Bone marrow (tissue), 2 donors: ENCODE measurements at places on chromosomes 12 and 14.
A peak's percentile ranks its signal among the peaks of the same experiment; 100 is the strongest.

GRCh38 chr14:102751088-102751487 is 26.2 kb upstream of the TRAF3 start:
- DNase-seq: no peak

DNA sequence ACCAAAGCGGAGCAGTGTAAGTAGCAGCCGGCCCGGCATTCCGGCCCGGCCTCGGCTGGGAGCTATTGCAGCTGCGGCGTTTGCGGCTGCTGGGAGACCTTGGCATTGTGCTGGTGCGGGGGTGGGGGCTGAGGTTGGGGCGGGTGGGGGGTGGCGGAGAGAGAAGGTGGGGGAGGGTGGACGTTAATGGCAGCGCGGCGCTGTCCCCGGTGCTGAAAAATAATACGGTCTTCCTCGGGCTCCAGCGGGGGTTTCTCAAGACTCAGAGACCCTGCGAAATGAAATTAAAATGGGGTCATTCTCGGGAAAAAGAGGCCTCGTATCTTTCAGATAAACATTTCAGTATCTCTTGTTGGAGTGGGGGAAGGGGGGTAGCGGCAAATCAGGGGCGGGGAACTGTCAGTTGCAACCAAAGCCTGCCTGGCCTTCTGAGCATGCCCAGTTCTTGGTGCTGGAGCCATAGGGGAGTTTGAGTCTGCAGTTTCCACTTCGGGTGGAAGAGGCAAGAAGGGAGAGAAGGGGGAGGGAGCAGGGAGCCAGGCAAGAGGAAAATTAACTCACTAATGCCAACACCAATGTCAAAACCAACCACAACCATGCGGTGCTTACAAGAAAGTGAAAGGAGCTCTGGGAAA is 414 bp downstream of the UNC79 start:
- no peak for DNase-seq

GRCh38 chr14:51847489-51847796 is 13.0 kb upstream of the GNG2 start:
- DNase-seq: no peak

- DNase-seq: no peak
These were observed 597 bp upstream of the GLTP start for GRCh38 chr12:109880938-109881337.

DNA sequence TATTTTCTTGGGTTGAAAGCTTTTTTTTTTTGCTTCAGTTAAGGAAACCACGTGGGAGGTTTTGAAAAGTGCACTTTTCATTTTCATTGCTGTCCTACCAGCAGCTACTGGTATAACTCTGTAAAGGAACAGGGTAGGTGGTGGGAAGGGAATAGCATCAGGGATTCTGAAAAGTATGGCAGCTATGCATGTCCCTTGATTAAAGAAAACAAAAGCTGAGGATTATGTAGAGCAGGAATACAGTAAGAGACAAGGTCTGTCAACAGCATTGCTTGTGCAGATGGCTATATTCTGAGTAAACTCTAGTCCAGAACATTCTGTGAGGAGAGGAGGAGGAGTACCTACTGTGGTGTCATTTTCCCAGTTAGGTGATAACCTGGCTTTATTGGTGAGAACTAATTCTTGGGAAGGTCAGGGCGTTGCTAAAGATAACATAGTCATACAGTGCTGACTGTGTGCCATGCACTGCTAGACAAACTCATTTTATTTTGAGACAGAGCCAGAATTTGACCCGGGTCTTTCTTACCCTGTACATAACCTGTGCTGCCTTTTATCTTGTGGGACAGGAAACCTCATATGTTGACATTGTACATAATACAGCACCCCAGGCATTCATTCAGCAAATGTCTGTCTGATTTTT is 80.3 kb upstream of the TRAF3 start:
- no peak for DNase-seq

GRCh38 chr12:97552410-97553121 is 90.0 kb downstream of the RMST start:
- no peak for DNase-seq

- no peak for DNase-seq
These were observed 79.0 kb downstream of the SCN8A start for GRCh38 chr12:51669996-51670395.

DNA sequence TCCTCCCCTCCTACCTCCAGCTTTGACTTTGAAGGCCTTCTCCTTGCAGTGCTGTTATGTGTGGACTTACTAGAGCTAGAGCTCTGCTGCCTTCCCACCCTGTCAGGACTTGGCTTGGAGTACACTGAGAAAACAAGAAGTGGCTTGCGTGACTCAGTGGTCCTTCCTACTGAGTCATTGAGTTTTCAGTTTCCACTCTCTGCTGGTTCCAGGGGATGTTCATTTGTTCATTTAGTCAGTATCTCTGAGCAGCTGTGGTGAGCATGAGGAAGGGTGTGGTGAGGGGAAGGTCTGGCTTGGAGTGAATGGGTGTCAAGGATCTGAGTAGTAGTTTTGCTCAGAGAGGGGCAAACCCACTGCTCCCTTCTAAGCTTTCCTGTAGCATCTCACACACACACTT is 17.2 kb upstream of the ELK3 start:
- DNase-seq: peak; percentile 27

DNA sequence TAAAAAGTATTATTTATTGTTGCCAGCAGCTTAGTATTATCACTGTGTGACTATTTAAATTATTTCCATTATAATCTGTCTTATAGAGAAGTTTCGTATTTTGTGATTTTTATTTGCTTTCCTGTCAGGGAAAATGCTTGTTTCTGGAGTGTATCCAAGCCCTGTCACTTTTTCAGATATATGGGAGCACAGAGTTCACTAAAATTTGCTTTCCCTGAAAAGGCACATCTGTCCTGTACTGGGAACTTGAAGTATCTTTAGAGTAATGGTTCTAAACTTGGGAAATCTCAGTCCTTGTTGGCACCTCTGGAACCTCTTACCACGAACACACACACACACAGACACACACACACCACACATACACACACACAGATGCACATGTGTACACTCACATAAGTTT is 39.3 kb upstream of the SSTR1 start:
- DNase-seq: no peak

DNA sequence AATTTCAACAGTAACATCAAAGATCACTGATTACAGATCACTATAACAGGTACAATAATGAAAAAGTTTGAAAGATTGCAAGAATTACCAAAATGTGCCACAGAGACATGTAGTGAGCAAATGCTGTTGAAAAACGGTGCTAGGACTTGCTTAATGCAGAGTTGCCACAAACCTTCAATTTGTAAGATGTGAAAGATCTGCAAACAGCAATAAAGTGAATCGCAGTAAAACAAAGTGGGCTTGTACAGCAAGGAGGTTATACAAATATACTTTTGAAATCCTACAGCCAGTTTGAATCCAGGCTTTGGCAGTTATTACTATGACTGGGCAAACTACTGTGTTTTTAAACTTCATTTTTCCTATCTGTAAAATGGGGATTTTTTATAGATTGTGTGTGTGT is 1.0 kb upstream of the PLEKHA5 start:
- no peak for DNase-seq

GRCh38 chr14:54774824-54775223 is 127.8 kb downstream of the GCH1 start:
- DNase-seq: no peak

- DNase-seq: no peak
These were observed 120.8 kb upstream of the CCDC196 start for GRCh38 chr14:66365388-66365787.

DNA sequence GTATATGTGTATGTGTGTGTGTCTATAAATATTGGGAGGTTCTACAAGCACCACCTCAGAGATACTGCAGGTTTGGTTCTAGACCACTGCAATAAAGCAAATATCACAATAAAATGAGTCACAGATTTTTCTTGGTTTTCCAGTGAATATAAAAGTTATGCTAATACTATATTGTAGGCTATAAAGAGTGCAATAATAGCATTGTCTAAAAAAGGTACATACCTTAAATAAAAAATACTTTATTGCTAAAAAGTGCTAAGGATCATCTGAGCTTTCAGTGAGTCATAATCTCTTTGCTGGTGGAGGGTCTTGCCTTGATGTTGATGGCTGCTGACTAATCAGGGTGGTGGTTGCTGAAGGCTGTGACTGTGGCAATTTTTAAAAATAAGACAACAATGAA is 111.1 kb downstream of the VEZT start:
- DNase-seq: no peak

- no peak for DNase-seq
These were observed 23.2 kb downstream of the TEAD4 start for GRCh38 chr12:2982361-2982760.

GRCh38 chr14:80105488-80105994 is 105.8 kb downstream of the DIO2 start:
- DNase-seq: no peak

- DNase-seq: no peak
These were observed 174.4 kb downstream of the SYT10 start for GRCh38 chr12:33265033-33265731.

- DNase-seq: no peak
These were observed 102.3 kb downstream of the TRMT5 start for GRCh38 chr14:60878536-60878935.

- no peak for DNase-seq
These were observed 37.0 kb downstream of the WASHC3 start for GRCh38 chr12:102024765-102025164.

DNA sequence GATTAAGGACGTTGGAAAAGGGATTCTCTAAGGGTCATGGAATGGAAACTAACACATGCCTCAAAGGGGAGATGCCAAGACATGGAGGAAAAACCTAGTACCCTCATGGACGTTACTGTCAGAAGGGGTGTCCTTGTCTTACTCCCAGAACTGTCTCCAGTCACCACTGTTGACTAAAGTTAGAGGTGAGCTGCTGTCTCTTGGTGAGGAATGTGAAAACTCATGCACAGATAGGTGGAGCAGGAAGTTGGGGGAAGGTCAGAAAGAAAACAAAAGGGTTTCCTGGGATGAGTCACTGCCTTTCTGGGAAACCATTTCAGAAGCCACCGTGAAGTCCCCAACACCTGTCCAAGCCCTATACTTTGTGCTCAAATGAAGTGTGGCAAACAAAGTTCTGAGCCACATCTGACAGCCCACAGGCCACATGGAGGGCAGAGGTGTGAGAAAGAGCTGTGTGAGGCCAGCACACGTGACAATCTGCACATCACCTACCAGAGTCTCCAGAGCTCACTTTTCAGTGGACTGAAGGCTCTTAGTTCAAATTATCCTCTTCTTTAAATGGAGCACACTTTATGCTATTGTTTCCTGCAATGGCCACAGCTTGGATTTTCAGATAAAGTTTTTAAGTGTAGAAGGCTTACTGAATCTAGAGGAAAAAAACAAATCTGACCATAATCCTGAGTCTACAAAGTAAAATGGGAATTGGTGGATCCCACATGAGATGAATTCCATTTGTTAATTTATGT is 92.9 kb upstream of the EGLN3 start:
- DNase-seq: no peak

DNA sequence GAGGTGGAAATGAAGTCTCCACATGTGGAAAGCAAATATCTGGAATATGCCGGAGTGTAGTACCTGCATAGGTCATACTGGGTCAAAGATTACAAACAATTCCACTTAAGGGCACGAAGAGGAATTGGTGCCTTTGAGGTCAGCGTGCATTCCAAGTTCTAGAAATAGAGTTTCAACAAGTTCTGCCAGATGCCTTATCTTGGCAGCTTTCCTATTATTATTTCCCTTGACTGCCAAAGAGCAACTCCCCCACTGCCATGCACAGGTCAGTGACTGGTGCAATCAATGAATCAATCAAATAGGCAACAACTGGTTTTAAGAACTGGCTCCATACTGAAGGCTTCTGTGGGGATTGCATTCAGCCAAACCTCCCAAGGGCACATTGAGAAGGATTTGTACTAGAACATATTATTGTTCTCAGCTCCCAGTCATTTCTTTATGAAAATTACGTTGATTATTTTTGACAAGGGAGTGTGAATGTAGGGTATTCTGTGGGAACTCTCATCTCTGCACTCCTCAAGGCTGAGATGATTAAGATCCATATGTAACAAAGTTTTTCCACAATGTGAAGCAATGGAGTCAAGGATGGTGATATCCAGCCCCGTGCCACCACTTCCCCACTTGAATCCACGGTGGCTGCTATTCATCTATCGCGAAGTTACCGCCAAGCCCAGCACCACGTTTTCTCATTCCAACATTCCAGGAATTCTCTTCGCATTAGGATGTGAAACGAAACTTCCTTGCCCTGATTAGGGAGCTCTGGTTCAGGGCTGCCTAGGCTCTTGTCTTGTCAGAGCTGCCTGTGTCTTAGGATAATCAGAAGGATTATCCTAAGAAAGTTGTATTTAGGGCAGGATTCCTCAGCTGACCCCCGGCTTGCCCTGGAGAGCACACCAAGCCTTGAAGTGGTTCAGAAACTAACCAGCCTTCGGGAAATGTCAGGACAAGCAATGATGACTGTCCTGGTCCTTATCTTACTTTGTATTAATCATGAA is 115.1 kb upstream of the PCED1B start:
- no peak for DNase-seq

DNA sequence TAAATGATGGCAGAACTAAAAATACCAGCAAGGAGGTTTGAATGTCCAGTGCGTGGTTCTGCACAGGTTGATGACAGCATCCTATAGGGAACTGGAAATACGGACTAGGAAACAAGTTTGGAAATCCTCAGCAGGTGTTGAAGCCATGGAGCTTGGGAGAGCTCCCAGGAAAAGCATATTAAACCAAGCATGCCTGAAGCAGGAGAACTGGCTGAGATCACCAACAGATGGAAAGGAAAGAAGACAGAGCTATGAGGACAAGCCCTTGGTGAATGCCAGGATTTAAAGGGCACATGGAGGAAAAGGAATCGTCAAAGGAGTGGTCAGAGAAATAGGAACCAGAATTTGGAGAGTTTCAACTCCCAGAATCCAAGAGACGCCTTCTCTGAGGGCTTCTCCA is 21.2 kb upstream of the ELK3 start:
- no peak for DNase-seq

DNA sequence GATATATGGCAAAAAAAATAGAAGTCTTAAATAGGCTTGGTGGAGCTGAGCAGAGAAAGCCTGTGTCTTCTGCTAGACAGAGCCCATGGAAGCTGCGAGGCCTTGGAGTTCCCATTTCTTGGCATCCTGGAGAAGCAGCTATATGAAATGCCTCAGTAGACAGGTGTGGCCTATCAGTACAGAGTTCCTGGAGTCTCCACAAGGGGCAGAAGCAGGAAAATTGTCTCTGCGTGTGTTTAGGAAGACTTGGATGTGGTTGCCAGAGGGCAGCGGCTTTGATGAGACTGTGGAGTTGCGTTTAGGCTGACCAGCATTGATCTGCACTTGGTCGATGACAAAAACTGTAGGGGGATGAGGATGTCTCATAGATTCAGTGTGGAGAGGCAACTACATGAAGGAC is 334.5 kb upstream of the SEL1L start:
- DNase-seq: no peak

- DNase-seq: no peak
These were observed 160.2 kb downstream of the PRIMA1 start for GRCh38 chr14:93628048-93628447.

- no peak for DNase-seq
These were observed 883 bp upstream of the TBC1D15 start for GRCh38 chr12:71838676-71839075.

DNA sequence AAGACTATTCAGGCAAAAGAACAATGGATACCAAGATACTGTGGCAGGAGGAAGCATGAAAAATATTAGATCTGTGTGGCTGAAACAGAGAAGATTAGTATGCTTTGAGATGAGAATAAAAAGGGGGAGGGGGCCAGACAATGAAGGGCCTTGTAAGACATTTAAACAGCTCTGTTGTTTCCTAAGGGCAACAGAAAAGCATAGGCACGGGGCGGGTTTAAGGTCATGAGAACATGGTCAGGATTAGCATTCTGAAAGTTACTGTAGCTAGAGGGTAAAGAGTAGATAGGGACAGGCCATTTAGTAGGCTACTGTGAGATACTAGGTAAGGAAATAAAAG is 18.6 kb downstream of the INTS13 start:
- no peak for DNase-seq
